Suppressor macrophage treated with lipopolysaccharide for 4 hours (primary cell): ENCODE measurements at places on chromosomes 11 and 22.

DNA sequence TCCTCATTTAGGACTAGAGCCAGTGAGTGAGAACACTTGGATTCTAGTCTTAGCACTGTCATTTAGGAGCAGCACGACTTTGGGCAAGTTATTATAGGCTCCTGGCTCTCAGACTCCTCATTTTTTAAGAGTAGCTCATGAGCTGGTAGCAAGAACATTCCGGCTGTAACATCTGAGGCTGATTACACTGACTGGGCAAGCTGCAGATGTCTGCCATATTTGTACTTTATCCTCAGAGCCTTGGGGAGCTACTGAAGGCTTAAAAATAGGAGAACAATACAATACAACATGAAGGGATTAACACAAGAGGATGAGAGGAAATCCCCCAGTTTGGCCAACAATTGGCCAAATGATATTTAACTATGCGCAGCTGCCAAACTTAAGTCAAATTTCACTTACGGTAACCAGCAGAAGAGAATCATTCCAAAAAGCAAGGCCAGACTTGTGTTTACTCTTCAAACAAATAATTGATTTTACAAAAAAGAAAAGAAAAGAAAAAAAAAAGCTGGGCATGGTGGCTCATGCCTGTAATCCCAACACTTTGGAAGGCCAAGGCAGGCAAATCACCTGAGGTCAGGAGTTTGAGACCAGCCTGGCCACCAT is 113.1 kb upstream of the ARHGAP42 start:
- DNase-seq = no peak

- DNase-seq = no peak
Measured at GRCh38 chr22:23166841-23167616, 13.3 kb upstream of the BCR start.

GRCh38 chr11:99327527-99327926 is 306.8 kb downstream of the CNTN5 start:
- DNase-seq = no peak

GRCh38 chr11:106670069-106670468 is 348.2 kb downstream of the GUCY1A2 start:
- no peak for DNase-seq

- no peak for DNase-seq
Measured at GRCh38 chr11:128720522-128720985, 26.7 kb downstream of the FLI1 start.

DNA sequence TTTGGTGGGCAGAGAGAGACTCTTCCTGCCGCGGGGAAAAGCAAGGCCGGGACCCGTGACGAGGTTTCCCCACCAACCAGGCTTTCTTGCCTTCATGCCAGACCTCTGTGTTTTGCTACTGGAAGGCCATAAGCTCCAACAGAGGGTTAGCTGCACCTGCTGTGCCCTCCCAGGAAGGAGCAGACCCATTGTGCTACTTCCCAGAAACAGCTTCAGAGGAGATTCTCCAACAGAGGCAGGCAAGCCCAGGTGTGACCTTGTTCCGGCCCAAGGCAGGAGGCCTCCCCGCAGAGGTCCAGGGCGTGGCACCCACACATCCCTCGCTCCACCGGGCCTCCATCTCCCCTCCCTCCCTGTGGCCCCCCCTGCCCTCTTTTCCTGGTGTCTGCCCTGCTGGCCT is 57.8 kb downstream of the ELFN2 start:
- DNase-seq = no peak
